ENCODE measurements at places on chromosomes 4 and X.

- no peak for DNase-seq
These were observed 36.0 kb upstream of the NSUN7 start for GRCh38 chr4:40713798-40714197.

DNA sequence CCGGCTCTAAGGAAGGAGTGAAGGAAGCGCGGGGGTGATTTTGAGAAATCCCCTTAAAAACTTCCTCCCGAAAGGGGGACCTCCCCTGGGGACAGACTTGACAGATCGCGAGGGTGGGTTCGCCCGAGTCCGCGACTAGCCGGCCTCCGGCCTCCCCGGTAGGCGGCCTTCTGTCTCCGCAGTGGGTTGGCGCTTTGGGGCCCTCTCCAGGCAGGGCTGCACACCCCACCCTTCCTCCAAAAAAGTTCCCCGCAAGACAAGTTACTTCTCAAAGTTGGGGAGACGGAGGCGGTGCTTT lies 24.8 kb downstream of the HOPX start:
- no peak for DNase-seq

DNA sequence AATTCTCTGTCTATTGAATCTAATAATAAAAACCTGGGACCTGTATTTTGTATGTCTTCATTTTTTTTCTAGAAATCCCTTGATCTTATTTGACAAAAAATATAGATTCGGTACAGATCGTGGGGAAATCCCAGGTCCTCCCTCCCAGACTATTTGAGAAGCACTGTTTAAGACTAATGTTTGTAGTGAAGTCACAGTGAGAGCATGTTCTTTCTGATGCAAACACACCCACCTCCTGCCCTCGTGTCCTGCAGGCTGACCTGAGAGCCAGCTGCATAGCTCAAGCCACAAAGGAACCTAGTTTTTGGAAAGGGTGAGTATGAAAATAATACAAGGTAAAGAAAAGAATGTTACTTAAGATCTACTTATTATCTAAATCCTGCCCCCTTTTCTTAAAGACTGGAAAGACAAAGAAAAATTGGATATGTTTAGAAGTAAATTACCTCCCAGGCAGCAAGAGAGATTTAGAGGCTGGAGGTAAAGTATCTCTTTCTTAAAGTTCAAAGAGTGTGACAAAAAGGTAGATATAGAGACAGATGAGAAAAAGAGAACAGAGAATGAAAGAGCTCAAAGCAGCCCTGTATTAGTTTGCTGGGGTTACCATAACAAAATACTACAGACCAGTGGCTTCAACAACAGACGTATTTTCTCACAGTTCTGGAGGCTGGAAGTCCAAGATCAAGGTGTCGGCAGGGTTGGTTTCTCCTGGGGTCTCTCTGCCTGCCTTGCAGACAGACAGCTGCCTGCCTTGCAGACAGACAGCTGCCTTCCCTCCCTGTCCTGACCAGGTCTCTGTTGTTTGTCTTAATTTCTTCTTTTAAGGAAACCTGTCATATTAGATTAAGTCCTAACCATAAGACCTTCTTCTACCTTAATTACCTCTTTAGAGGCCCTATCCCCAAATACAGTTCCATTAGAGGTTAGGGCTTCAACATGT lies 20.4 kb upstream of the DCTD start:
- DNase-seq = no peak

DNA sequence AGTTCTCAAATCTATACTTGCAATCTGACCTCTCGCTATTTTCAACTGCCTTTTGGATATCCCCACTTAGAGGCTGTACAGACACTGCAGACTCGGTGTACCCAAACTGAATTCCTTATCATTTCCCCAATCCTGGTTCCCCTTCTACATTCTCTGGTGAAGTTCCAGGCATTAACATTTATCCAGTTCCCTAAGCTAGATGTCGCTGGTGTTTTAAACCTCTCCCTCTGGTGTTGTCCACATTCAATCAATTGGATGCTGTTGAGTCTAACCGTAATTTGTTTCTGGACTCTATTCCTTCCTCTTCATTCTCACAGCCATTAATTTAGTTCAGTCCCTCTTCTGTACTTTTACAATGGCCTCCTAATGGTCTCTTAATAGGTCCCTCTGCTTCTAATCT lies 7.2 kb upstream of the STK26 start:
- no peak for DNase-seq

DNA sequence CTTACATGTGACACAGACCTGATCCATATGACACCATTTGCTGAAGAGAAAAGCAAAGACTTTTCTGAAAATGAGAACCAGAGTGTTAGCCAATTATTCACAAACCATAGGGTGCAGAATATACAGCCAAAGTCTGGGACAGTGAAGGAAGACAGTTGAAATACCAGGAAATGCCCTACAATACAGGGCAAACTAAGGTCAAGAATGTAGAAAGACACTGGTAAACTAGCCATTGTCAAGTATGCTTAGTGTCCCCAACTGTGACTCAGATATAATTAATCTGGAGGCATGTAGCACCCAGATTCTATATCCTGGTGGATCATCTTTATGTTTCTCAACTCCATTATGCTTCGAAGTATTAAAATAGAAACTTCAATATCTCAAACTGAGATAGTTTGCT lies 200.9 kb upstream of the FSTL5 start:
- no peak for DNase-seq

- no peak for DNase-seq
These were observed 284.0 kb upstream of the FRG1 start for GRCh38 chr4:189656641-189657040.

DNA sequence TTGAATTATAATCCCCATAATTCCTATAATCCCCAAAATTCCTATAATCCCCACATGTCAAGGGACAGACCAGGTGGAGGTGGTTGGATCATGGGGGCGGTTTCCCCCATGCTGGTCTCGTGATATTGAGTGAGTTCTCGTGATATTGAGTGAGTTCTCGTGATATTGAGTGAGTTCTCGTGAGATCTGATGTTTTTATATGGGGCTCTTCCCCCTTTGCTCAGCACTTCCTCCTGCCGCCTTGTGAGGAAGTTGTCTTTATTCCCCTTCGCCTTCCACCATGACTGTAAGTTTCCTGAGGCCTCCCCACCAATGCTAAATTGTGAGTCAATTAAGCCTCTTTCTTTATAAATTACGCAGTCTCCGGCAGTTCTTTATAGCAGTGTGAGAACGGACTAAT lies 36.6 kb upstream of the GPR78 start:
- no peak for DNase-seq

- DNase-seq = no peak
These were observed 70.8 kb downstream of the SORCS2 start for GRCh38 chr4:7263166-7263565.

GRCh38 chr4:89617317-89617716 lies 219.6 kb downstream of the SNCA start:
- no peak for DNase-seq

GRCh38 chr4:55758570-55758969 lies 61.0 kb upstream of the EXOC1L start:
- DNase-seq = no peak

GRCh38 chrX:121028419-121028818 lies 19.0 kb upstream of the GLUD2 start:
- no peak for DNase-seq

GRCh38 chr4:108170631-108171338 lies 2.1 kb upstream of the LEF1 start:
- no peak for DNase-seq

DNA sequence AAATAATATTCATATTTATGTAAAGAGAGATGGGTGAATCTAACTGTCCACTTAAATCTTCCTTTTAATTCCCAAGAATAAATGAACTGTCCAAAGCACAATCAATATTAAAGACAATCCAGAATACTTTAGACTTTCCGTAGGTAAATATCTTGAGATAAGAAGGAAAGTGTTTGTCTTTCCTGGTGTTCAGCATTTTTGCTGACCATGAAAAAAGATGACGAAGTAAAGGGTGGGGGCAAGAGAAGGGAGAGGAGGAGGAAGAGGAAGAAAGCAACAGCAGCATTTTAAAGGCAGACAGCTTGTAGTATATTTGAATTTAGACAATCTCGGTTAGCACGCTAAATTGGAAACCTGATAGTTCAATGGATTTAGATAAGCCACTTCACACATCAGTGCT lies 498.2 kb downstream of the KCNIP4 start:
- DNase-seq = no peak

DNA sequence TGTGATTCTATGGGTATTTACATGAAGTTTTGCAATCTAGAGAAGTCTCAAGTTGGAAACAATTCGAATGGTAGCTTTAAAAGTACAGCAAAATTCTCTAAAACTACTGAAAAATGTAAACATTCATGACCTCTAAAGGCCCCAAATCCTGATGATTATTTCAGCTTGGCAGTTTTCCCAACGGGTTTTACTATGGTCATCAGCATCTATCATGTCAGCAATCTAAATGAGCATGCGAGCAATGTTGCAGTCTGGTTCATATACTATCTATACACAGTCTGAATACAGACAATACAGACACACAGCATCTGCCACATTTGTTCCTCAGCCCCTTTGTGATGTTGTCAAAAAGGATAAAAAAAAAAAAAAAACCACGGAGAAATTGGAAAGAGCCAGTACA lies 790.3 kb upstream of the HTR2C start:
- no peak for DNase-seq

- DNase-seq = peak; percentile 53
These were observed 63.7 kb upstream of the HHIP start for GRCh38 chr4:144582105-144582850.

- DNase-seq = no peak
These were observed 81.6 kb upstream of the MED14 start for GRCh38 chrX:40816906-40817305.

GRCh38 chr4:119526786-119527550 lies 101.6 kb downstream of the PDE5A start:
- no peak for DNase-seq

GRCh38 chr4:89992744-89993143 lies 98.1 kb downstream of the MMRN1 start:
- no peak for DNase-seq

- no peak for DNase-seq
These were observed 30.7 kb downstream of the TAF7L start for GRCh38 chrX:101260435-101260834.

GRCh38 chr4:82739287-82740190 lies 59.1 kb downstream of the SCD5 start:
- DNase-seq = no peak

GRCh38 chrX:96685210-96686099 lies 813 bp downstream of the DIAPH2 start:
- DNase-seq = peak; percentile 17

DNA sequence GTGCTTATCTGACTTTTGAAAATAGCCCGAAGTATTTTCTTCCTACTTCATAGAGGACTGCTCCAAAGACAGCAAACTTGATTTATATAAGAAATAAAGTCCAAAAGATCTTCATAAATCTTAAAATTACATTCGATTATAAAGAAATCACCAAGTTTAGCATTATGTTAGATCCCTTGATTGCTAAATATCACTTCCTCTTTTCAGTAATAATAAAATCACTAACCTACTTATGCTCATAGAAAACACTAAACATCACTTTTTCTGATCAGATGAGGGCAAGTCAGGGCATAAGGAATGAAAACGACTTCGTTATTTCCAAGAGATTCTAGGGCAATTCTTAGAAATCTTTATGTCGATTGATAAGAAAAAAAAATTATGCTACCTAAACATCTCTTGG lies 32.0 kb downstream of the DYNLT3 start:
- DNase-seq = no peak

GRCh38 chrX:153537080-153537479 lies 19.6 kb downstream of the ATP2B3 start:
- no peak for DNase-seq
